ENCODE measurements at places on chromosomes 1 and 21. TPM values are rescaled to one million over a fixed set of nuclear protein-coding genes. Genes with fewer than 3 reads are reported as not detected.
A peak's percentile ranks its signal among the peaks of the same experiment; 100 is the strongest.

Gene HSD3B1
- total RNA-seq, result not detected

DNA sequence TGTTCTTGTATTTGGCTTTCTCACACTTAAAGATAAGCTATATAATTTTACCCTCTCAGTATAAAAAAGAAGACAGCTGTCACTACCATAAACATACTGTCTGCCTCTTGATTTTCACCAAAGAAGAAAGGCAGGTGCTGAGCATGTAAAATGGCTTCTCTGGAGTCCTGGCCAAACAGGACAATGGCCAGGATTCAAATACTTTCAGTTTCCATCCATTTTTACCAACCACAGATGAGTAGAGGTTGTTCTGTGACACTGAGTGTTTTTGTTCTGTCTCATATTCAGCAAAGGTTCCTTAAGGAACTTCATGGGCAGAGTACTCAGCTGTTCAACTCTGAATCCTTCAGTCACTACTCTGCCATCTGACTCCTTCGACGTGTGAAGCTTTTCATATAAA lies 29.4 kb upstream of the RAB3GAP2 start:
- DNase-seq, result no peak

- peak; percentile 54 for DNase-seq
Observed at GRCh38 chr1:160672789-160673695, 26.2 kb upstream of the SLAMF1 start.

- DNase-seq, result no peak
Observed at GRCh38 chr21:43814215-43815106, 25.1 kb downstream of the RRP1 start.

DNA sequence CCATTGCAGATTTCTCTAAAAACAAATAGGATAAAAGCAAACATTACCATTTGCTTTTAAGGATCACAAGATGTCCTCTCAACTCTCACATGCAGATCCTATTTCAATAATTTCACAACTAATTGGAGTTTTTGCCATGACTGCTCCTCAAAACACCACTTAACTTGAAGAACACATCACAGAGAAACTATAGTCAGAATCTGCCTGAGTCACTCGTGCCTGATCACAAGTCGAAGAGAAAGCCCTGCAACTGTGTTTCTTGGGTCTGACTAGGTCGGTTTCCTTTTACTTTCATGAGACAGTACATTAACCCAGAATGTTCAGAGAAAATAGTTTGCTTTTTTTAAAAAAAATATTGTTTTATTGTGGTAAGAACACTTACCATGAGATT lies 46.3 kb upstream of the SMYD2 start:
- DNase-seq, result no peak

DNA sequence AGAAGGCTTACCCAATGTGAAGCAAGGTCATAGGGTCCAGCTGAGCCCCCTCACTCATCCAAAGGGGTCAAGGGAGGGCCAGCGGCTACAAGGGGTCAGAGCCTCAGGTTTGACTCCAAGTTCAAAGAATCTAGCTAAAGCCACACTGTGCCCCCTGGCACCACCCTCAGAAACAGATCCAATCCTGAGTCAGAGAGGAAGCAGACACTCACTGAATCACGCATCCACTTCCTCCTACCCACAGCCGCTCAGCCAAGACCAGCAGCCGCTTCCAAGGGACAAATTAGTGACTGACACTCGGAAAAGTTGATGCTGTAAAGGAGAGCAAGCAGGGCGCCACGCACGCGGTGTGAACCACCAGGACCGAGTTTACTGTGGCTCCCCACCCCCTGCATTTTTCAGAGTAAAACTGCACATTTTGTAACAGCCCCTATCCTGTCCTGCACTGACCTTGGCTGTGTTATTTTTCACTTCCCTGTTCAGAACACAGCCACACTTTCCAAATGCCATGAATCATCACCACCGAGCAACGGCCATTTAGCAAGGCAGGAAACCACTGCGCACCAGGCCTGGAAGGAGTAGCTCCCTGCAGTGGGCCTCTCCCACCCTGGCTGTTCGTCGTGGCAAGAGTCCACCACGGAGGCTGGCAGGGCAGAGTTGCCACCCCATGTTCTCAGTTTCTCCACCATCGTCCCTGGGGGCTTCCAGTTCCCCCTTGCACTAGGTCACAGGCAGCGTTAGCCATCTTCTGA lies 147.8 kb downstream of the TOMM20 start:
- DNase-seq, result peak; percentile 94

Measured in activated CD8-positive, alpha-beta T cell treated with anti-CD3 and anti-CD28 coated beads for 36 hours (primary cell).